NCI-H2081 (cell line): ENCODE measurements at places on chromosomes 3 and 15.

DNA sequence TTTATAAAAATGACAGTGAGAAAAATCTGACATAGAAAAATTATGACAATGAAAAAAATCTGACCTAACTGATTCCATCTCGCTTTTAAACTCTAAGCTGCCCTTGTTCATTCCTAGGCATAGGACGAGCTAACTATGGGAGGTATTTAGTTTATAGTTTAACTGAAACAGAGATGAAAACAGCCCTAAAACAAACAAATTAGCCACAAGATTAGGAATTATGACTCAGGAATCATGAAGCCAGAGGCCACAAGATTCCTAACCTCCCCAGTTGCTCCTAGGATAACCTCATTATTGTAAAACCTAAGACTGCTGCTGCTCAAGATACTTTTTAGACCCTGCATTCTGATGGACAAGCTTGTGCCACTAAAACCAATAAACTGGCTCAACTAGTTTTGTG lies 122.7 kb upstream of the MNS1 start:
- no peak for DNase-seq

- no peak for DNase-seq
These were observed 274.9 kb upstream of the PPP2R3A start for GRCh38 chr3:135690664-135691063.

- no peak for DNase-seq
These were observed 54.3 kb downstream of the RIOX2 start for GRCh38 chr3:97917813-97918536.

DNA sequence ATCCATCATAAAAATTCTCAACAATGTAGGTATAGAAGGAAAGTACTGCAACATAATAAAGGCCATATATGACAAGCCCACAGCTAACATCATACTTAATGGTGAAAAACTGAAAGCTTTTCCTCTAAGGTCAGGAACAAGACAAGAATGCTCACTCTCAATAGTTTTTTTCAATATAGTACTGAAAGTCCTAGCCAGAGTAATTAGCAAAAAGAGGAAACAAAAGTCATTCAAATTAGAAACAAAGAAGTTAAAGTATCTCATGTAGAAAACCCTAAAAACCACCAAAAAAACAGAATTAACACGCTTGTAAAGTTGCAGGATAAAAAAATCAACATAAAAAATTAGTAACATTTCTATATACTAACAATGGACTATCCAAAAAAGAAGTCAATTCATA lies 61.8 kb downstream of the MYH15 start:
- no peak for DNase-seq

DNA sequence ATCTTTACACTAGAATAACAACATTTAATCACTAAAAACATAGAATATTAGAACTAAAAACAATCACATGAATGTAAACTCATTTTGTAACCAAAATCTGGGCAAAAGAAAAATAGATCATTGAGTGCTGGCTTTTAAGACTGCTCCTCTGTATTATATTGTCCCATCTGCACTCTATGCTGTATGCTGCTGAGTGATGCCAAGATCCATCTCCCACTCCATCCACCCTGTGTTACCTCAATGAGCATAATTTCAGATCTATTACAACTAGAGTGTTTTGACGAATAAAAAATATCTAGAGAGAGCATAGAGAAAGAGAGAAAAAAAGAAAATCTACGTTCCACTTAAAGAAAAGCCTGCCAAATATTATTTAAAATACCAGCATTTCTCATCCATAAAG lies 1060.4 kb downstream of the ZPLD1 start:
- DNase-seq, result no peak

GRCh38 chr3:127736801-127737539 lies 64.2 kb downstream of the ABTB1 start:
- DNase-seq, result no peak

DNA sequence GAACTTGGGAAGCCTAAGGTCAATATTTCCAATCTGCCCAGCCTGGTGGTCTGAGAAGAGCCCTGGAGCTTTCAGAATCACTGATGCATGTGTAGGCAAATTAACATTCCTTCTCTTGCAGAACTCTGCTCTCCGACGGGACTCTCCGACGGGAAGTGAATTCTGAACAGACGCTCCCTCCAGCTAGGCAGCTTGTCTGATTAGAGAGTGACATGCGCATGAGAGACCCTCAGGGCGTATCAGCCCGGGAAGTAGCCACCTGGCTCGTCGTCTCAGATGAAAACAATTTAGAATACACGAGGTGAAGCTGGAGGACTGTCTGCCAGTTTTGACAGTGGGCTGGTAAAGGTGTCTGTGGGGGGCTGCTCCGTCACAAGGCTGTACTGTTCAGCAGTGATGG lies 103.1 kb downstream of the DGKG start:
- no peak for DNase-seq
